Omental fat pad (tissue), 4 donors: ENCODE measurements at places on chromosomes 4 and X. TPM values are rescaled to one million over a fixed set of nuclear protein-coding genes. Genes with fewer than 3 reads are reported as not detected.

DNA sequence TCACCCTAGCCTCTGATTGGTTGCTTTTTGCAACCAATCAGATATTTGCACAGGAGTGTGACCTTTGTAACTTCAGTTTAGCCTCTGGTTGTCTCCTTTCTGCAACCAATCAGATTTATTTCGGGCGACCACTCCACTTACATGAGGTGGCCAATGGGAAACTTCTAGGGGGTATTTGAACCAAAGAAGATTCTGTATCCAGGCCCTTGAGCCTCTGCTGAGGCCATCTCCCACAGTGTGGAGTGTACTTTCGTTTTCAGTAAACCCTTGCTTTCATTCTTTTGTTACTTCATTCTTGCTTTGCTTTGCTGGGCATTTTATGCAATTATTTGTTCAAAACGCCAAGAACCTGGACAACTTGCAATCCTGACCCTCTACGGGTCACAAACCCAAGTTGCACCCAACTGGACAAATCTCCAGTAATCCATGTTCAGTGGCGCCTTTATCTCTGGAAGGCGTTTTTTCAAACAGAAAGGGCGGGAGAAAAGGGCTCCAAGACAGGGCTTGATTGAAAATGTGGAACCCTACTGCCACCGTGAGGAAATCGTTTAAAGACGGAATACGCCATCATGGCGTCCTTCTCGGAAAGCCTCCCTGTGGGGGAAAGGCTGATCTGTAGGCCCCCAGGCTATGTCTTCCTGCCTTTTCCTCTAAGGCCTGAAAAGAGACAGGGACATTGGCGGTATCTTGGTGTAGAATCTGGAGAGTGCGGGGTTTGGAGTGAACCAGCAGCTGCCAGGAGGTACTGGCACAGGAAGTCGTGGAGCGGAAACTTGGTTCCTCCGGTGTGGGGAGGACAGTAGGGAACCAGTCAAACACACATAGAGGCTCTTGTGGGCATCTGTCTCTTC lies 184.6 kb downstream of the OR13H1 start:
- peak; percentile 54 for DNase-seq

- no peak for DNase-seq
Observed at GRCh38 chr4:98181809-98182208, 38.5 kb upstream of the STPG2 start.

- no peak for DNase-seq
Observed at GRCh38 chr4:110128029-110128428, 70.4 kb downstream of the ELOVL6 start.

The NIPAL1 gene
- 0.50 TPM for total RNA-seq

DNA sequence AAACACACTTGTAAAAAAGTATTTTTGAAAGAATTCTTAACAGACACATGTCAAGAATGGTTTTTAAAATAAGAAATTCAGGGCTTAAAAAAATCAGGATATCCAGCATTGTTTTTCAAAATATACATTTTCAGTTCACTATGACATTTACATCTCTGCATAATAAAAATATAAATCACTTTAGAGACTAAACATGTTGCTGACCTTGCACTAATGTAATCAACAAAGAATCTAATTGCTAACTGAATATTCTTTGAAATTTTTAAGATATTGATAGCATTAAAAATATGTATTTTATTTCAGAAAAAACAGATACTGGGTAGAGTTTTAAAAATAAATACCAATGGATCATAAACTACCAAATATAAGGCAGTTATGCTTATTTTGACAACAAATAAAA lies 26.4 kb downstream of the RPS6KA6 start:
- DNase-seq = no peak

- no peak for DNase-seq
Observed at GRCh38 chr4:81685104-81685503, 213.4 kb upstream of the RASGEF1B start.

DNA sequence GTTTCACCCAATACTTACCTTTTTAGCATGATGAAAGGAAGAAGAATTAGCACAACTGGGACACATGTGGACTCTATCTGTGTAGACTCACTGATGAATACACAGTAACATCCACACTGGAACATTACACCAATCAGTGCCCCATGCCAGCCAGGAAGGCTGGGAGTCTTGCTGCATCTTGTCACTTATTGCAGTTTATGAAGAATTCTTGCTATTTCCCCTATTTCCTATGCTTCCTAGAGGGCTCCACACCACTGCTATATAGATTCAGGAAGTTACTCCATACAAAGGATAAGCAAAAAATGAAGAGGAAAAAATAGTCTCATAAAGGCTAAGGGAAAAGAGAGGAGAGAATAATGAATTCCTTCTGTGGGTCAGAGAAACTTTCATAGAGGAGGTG lies 201.0 kb downstream of the CAMK2D start:
- DNase-seq = no peak

GRCh38 chrX:20968996-20969395 lies 405.2 kb upstream of the CNKSR2 start:
- DNase-seq = no peak

DNA sequence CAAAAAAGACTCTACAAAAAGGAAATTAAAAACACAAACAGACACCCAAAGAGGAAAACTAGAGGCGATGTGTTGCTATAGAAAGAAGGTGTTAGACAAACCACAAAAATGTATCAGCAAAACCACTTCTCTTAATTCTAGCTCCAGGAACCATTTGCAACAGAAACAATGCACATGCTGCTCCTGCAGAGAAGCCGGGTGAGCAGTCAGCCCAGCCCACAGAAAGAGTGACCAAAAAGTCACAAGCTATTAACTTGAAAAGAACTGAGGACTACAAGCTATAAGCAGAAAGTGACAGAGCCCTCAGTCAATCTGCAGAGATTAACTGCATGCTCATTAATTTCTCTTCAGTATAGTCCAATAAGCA lies 96.2 kb upstream of the KLHL13 start:
- no peak for DNase-seq

GRCh38 chr4:8346838-8347605 lies 77.5 kb downstream of the HTRA3 start:
- DNase-seq = no peak

DNA sequence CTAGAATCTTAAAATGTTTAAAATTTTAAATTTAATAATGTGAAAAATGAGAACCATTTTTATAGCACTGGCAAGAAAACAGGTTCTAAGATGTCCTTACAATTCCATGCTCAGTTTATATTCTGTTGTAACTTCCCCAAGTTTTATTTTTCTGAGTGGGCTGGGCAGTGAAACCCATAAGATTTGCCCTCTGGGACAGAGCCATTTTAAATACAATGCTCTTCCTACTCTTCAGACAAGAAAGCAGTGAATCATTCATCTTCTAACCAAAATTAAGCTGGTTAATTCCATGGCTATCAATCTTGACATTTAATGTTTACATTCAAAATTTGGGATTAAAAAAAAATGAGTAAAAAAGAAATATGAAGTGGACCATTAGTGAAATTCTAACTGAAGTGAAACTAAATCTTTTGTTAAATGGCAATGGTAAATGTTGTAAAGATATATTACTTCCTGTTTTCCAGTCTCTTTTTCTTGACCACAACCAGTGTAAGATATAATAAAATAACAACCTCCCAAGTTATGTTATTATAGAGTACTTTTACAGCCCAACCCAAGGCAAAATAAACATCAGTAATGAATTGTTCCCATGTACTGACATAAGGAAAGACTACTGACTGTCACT lies 37.2 kb upstream of the PTPN13 start:
- DNase-seq = no peak

The IQCM gene
- total RNA-seq = not detected

The NHS gene
- total RNA-seq = 6.8 TPM

- DNase-seq = no peak
Observed at GRCh38 chr4:16914208-16914607, 15.8 kb upstream of the LDB2 start.

The SPCS3 gene
- 72.1 TPM for total RNA-seq

GRCh38 chr4:10063544-10064300 lies 42.4 kb upstream of the SLC2A9 start:
- no peak for DNase-seq

The CT45A1 gene
- not detected for total RNA-seq

DNA sequence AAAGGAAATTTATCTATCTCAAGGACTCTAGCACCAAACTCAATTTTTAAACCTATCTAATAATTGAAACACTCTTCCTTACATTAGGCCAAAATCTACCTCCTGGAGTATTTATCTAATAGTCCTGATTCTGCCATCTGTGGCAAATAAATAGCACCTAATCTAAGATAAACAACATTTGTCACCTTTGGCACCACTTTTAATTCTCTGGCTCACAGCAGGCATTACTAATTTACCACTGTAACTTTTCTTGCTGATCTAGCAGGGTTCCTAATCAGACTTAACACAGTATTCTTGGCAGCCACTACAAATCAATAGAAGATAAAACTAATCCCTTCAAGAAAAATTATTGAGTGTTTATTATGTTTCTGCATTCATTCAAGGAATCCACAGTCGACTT lies 161.1 kb downstream of the KCTD8 start:
- no peak for DNase-seq

- DNase-seq = no peak
Observed at GRCh38 chr4:76767983-76768382, 130.0 kb downstream of the SOWAHB start.

The MAGEB2 gene
- total RNA-seq = not detected

GRCh38 chr4:128444544-128445302 lies 157.1 kb upstream of the PGRMC2 start:
- DNase-seq = no peak

DNA sequence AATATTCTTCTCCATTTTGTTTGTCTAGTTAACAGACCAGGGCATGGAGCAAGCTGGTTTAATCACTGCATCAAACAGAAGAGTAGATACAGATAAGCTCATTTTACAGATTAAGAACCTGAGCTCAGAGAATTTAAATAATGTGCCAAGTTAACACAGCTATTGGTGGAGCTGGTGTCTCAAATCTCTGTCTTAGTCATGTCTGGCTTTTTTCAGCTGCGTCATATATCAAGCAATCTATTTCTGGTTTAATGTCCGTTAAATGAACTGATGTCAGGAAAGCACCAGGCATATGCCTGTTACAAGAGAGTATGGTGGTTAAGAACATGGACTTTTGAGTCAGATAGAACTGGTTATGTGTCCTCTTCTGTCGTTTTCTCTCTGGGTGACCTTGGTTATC lies 79.8 kb upstream of the ADGRA3 start:
- no peak for DNase-seq
